ENCODE measurements at places on chromosomes 16 and 17.

GRCh38 chr17:30316736-30317135 is 17.1 kb downstream of the TMIGD1 start:
- DNase-seq, result no peak

GRCh38 chr17:28957992-28958355 is 6.7 kb upstream of the PHF12 start:
- DNase-seq, result no peak

DNA sequence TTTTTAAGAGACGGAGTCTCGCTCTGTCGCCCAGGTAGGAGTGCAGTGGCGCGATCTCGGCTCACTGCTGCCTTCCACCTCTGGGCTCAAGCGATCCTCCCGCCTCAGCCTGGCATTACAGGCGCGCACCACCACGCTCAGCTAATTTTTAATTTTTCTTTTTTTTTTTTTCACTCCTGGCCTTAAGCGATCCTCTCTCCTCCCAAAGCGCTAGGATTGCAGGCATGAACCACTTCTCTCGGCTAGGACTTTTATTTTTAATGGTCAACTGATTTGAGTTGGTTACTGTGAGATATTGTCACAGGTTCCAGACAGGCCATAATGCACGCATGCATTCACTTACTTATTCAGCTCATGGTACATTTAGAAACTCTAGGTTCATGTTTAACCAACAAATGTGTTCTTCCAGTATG is 888 bp downstream of the PIGW start:
- no peak for DNase-seq

DNA sequence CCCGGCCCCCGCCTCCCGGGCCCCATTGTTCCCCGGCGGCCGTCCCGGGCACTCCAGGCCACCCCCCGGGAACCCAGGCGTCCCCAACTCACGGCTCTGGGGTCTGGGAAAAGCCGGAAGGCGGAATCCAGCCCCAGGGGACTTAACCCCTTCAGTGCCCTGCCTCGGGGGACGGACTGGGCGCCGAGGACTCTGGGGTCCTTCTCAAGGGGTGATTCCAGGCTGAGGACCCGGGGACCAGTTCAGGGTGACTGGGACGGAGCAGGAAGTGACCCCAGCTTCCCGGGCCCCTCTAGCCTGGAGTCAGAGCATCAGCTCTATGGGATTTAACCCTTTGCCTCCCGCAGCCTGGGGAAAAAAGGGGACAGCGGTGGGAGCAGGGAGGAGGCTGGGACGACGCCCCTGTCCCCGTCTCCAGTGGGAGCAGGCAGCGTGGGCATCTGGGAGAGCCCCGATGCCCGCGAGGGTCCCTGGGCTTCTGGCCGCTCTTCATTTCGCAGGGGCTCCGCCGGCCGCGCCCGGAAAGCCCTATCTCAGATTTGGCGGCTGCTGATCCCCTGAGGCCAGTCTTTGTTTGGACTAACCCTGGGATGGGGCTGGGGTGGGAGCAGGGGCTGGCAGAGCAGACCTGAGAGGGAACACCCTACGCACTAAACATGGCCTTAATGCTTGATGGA is at the start of gene ZNF629:
Gene ZNF629 (minus strand): TSS at position 270 of the 677 bp plus-strand sequence. CDS start 2,723 bp downstream, outside the sequence.
- DNase-seq, result no peak

GRCh38 chr17:12376276-12376675 is 289.4 kb upstream of the MYOCD start:
- DNase-seq, result no peak

- no peak for DNase-seq
Observed at GRCh38 chr16:11361701-11362451, 16.6 kb downstream of the RMI2 start.

DNA sequence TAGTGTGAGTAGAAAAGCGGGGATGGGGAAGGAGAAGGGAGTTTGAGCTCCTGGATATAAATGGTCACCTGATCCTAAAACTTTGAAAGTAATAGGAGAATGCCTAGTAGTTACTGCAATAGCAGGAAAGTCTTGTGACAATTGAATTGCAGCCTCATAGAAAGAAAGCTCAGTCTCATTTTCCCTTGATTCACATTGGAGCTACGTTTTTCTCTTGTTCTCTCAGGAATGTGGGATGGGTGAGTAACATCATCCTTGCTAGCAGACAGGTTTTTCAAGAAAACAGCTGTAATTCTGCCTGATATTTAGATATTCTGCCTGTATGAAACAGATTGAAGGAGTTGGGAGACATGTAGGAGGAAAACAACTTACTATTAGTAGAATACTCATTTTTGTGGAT is 25.3 kb downstream of the SF3B3 start:
- DNase-seq, result no peak

All from stimulated activated CD8-positive, alpha-beta memory T cell treated with anti-CD3 and anti-CD28 coated beads, Interleukin-12 subunit alpha, Interleukin-12 subunit beta, amount 100 ng/mL, for 1 hour (primary cell).